ENCODE measurements at places on chromosomes 11 and 22.

DNA sequence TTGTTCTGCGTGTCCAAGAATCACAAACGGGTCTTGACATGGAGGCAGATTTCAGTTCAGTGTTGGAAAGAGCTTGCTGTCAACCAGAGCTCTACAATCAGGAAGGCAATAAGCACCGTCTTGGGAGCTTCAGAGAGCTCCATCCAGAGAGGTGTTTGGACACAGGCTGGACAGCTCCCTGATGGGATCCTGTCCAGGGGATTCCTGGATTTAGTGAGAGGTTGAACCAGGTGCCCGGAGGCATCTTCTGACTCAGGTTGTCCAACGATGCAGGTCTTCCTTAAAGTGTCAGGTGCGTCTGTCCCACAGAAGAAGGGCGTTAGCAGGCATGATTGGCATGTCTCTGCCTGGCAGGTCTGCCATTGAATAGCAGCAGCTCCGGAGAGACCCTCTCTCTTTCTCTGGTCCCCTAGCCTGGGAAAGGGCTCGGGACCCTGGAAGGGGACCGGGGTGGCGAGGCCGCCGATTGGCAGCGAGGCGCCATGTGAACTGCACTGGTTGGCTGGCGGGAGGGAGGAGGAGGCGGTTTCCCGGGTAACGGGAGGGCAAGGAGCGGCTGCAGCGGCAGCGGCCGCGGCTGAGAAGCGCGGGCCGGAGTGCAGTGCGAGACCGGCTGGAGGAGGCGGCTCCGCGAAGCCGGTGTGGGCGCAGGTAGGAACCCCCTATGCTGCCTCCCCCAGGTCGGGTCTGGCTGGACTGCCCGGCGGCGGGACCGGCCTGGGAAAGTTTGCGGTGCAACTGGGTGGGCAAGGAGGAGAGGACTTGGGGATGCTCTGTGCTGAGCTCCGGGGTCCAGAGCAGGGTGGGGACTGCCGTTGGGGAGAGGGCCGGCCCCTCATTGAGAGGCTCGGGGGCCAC lies 104.1 kb upstream of the E2F8 start:
- DNase-seq, result no peak

GRCh38 chr11:116833491-116833815 lies 3.7 kb downstream of the APOC3 start:
- no peak for DNase-seq

- no peak for DNase-seq
These were observed 74.5 kb upstream of the NCAM1 start for GRCh38 chr11:112886434-112887370.

DNA sequence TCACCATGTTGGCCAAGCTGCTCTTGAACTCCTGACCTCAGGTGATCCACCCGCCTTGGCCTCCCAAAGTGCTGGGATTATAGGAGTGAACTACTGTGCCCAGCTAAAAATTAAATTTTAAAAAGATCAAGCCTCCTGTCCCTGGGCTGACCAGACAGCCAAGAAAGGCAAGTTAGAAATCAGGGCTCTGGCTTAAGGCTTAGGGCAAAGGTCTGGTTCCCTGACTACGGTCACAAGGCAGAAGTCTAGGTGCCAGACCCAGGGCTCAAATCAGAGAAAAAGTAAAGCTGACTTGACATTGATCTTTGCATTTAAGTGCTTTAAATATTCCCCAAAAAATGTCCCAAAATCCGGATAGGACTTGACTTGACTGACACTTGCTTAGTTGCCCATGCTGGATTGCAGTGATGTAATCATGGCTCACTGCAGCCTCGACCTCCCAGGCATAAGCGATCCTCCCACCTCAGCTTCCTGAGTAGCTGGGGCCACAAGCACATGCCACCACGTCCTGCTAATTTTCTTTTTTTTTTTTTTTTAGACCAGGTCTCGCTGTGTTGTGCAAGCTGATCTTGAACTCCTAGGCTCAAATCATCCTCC lies 17.3 kb upstream of the CRKL start:
- no peak for DNase-seq

- DNase-seq, result no peak
These were observed 1.1 kb upstream of the FADS2 start for GRCh38 chr11:61826930-61827570.

- no peak for DNase-seq
These were observed 15.6 kb upstream of the INCENP start for GRCh38 chr11:62108017-62108750.

- no peak for DNase-seq
These were observed 83.5 kb upstream of the WNT7B start for GRCh38 chr22:46060292-46061123.

DNA sequence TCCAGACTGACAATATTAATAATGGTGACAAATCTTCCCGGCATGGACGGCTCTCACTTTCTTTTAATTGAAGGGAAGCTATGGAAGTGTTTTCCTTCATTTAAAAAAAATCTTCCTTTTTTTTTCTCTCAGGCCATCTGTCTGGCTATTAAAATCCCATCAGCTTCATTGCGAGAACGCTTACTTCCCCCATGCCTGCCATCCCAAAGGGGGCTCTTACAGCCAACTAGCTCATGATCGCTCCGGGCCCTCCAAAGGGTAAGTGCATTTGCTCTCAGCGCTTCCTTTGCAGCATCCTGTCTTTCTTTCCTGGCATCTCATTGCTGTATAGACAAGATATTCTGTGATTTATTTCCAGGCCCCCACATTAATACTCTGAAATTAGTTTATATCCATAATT lies 20.7 kb downstream of the CACNG2 start:
- no peak for DNase-seq

- no peak for DNase-seq
These were observed 10.4 kb downstream of the SNAP29 start for GRCh38 chr22:20869234-20869633.

DNA sequence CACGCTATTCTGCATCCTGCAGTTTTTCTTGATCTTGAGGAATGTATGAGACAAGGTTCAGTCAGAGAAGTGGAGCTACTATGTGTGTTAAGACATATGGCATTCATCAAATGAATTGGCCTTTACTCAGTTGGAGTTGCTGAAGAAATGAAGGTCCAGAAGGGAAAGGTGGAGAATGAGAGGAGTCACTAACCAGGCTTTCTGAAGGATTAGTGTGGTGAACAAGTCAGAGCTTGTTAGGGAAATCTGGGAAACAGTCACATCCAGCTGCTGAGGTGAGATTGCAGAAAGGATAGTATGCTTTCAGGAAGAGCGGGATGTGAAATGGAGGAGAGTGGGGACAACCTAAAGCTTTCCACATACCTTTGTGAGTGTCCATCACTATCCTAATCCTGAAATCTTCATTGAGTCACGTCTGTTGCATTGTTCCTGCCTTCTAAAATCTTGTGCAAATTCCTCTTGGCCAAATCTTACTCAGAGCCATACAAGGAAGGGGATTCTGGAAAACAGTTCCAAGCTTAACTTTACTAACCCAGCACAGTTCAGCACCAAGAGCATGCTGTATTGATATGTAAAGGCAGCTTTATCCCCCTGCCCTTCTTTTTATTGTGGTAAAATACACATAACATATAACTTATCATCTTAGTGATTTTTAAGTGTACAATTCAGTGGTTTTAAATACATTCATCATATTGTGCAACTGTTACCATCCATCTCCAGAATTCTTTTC lies 11.4 kb upstream of the PITPNB start:
- DNase-seq, result no peak

- DNase-seq, result no peak
These were observed 104.4 kb downstream of the FANCF start for GRCh38 chr11:22521226-22521625.

DNA sequence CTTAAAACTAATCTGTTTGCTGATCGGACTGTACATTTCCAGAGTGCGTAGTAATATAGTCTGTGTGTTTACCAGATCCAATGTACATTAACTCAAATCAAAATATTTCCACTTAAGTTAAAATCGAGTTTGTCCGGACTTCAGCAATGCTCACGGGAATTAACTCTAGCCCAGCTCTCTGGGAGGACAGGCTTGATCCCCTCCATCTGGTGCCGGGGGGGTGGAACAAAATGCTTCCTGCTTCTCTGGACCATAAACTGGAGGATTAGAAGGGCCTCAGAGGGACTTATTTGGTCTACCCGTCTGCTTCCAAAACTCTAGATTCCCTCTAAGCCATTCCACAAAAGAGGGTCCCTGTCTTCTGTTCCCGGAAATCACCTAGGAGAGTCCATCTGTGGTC lies 511.2 kb downstream of the BUD13 start:
- DNase-seq, result no peak

- no peak for DNase-seq
These were observed at the start of gene SULT4A1 for GRCh38 chr22:43862074-43862881. TSS of gene SULT4A1 (minus strand) at chr22:43862513. CDS start at chr22:43862382, 131 bp downstream.

DNA sequence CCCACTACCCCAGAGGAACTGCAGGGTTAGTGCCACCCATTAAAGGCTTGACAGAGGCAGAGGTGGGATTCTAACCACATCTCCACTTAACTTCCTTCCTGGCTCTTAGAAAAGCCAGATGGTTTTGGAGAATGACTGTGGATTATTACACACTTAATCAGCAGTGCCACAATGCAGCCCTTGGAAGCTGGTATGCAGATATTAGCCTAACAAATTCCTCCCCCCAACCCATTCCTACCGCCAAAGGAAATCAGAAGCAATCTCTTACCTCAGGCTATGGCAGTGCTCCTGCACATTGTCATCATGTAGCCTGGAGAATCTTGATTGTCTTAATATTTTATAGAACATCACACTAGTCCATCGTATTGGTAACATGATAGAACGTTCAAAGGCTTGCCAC lies 23.2 kb upstream of the NRGN start:
- DNase-seq, result no peak

GRCh38 chr11:46237248-46238077 lies 40.0 kb upstream of the CREB3L1 start:
- peak; percentile 90 for DNase-seq

DNA sequence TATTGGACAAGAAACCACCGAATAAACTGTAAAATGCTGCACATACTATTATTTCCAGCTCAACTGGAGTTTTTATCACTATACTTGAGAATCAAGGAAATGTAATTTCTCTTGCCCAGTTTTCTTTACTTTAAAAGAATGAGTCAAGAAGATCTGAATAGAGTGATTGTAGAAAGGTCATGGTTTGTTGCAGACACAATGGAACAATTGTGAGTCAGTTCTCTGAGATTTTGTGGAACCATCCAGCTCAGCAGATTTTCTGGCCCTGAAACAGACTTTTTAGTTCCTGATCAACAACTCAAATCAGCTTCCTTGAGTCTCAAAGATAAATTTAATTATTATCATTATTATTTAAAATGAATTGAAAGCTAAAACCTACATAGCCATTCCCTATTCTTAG lies 1.3 kb downstream of the TCN1 start:
- no peak for DNase-seq

DNA sequence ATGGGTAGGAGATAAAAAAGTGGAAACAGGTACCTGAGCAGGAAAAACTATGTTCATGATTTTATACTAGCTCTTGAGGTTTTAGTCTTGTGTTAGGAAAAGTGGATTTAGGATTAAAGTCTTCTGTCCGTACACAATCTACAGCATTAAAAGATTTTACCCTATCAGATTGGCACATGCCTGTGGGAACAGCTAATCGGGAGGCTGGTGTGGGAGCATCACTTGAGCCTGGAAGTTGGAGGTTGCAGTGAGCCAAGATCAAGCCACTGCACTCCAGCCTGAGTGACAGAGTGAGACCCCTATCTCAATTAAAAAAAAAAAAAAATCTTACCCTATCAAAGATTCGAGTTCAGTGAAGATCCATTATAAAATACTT lies 12.2 kb upstream of the CRKL start:
- DNase-seq, result no peak

DNA sequence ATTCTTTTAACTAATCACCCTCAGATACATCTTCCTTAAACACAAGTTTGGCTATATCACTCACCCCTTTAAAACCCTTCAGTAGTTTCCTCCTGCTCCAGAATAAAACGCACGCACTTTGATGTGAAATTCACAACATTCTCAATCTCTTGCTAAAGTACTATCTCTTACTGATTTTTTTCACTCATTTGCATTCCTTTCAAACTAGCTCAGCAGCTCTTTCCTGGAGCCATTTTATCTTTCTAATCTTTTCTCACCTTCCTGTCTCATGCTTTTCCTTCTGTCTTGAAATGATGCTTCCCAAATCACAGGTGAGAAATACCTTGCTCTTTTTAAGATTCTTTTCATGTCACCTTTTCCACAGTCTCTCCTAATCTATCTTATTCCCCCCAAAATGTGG lies 1074.4 kb downstream of the DLG2 start:
- no peak for DNase-seq

- no peak for DNase-seq
These were observed 47.3 kb downstream of the TENM4 start for GRCh38 chr11:79393362-79394043.

DNA sequence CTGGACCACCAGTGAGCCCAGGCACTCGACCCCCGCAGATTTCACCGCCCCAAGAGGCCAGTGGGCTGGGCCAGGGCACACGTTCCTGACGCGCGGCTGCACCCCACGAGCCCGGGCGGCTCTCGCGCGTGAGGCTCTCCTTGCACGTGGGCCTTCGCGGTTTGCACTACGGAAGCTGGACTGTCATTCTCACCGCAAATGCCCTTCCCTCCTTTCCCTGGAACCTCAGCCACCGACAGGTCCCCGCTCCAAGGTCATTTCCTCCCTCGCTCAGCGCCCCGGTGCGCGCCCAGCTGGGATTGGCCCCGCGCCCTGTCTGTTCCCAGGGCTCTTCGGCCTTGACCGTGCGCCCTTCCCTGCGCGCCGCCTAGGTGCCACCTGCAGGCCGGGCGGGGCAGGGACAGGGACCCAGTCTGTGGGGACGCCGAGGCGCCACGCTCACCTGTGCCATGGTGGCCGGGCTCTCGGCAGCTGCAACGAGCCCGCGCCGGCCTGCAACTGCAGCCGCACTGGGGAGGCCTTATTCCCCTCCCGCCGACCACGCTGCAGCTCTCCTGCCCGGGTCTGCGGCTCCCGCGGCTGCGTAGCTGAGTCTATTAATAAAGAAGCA lies 2.1 kb upstream of the CPT1A start:
- peak; percentile 97 for DNase-seq

GRCh38 chr22:33867118-33867866 lies 53.0 kb downstream of the LARGE1 start:
- no peak for DNase-seq

DNA sequence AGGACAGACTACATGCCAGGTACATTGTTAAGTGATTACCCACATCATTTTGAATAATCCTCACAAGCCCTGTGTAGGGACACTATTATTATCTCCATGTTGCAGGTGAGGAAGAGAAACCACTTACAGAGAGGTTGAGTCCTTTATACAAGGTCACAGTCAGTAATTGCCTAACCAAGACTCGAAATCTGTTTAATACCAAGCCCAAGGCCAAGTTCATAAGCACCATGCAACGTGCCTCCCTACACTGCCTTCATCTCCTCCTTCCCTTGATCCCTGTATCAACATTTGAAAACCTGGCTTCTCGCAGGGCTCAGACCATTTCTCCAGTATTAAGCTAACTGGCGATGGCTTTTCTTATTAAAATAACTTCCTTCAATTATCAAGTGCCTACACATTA lies 41.7 kb upstream of the SEZ6L start:
- no peak for DNase-seq

- no peak for DNase-seq
These were observed 101.8 kb upstream of the TIMP3 start for GRCh38 chr22:32699686-32700085.

Data from 8988T (cell line).